Urinary bladder (tissue), 4 donors: ENCODE measurements at places on chromosomes 6 and 20. TPM values are rescaled to one million over a fixed set of nuclear protein-coding genes. Genes with fewer than 3 reads are reported as not detected.

The BPIFB4 gene
- total RNA-seq, result not detected

The PDE10A gene
- total RNA-seq, result 26.6 TPM

The CNR1 gene
- 5.6 TPM for total RNA-seq

DNA sequence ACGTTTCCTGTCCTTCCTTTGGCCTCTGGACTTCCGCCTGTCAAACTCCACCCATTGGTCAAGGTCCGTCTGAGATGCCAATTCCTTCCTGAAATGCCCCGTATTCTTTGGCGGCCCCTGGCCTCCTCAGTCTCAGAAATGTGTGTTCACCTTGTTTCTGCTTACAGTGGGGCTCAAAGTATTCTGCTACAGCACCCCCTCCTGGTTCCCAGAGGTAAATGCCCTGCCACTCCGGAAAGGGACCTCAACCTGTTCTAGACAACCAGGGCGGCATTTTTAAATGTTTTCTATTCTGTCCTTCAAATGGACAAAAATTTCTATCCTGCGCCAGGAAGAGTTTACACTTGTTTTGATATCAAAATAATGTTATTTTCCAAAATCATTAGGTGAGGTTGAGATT lies 12.1 kb upstream of the PAX1 start:
- DNase-seq, result no peak

- DNase-seq, result no peak
Measured at GRCh38 chr6:150739711-150740349, 125.7 kb upstream of the MTHFD1L start.

GRCh38 chr6:67683960-67684359 lies 951.1 kb upstream of the ADGRB3 start:
- no peak for DNase-seq
